ENCODE measurements at places on chromosomes 7 and 10.
A peak's percentile ranks its signal among the peaks of the same experiment; 100 is the strongest.

GRCh38 chr10:62001898-62002297, 100.4 kb downstream of the ARID5B start:
- no peak for DNase-seq

- no peak for DNase-seq
These were observed 34.3 kb upstream of the EXOC6 start for GRCh38 chr10:92813979-92814378.

DNA sequence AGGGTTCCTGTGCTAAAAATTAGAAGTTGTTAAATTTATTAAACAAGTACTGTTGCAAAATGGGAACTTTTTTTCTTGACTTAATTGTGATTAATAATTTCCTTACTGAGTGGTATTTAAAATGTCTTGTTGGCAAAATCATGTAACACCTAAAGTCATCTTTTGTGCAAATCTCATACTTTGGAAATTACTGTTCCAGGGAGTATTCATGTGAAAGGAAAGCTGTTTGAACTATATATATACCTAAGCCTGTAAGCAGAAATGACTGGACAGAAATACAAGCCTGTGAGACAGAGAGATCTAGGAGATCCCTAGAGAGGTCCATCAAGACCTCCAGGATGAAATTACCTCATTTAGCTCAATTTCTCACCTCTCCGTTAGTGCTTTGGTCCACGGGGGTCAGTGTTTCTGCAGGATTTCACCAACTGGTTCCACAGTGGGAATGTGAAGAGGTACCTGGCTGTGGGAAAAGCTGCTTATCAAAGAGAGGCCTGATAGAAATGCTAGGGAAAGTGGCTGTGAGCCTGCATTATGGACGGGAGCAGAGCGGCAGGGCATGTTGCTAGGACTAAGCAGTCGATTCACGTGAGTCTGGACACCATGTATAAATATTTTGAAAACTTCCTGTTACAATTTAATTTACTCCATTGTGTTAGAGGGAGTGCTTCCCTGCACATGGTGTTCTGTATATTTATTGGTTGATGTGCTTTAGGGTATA, 7.9 kb downstream of the LUC7L2 start:
- DNase-seq = no peak

DNA sequence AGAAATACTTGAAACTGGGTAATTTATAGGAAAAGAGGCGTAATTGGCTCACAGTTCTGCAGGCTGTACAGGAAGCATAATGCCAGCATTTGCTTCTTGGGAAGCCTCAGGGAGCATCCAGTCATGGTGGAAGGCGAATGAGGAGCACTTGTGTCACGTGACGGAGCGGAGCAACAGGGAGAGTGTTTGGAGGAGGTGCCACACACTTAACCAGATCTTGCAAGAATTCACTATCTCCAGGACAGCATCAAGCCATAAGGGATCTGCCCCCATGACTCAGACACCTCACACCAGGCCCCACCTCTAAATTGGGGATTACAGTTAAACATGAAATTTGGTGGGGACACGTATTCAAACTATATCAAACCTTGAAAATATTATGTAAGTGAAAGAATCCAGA, 89.3 kb downstream of the WIPF3 start:
- no peak for DNase-seq

GRCh38 chr7:1459920-1460820, 900 bp upstream of the MICALL2 start:
- peak; percentile 21 for DNase-seq

- DNase-seq = no peak
These were observed 174.6 kb upstream of the PLPP4 start for GRCh38 chr10:120282421-120282820.

GRCh38 chr10:96072674-96073073, 29.3 kb downstream of the CCNJ start:
- DNase-seq = no peak

GRCh38 chr10:103678178-103678526, 177.2 kb downstream of the SH3PXD2A start:
- peak; percentile 85 for DNase-seq
